ENCODE measurements at places on chromosomes 6 and 20. TPM values are rescaled to one million over a fixed set of nuclear protein-coding genes. Genes with fewer than 3 reads are reported as not detected.

RPP21 gene
- total RNA-seq, result 32.6 TPM

C20orf144 gene
- 0.27 TPM for total RNA-seq

SOX18 gene
- 0.54 TPM for total RNA-seq

HTR1B gene
- 2.2 TPM for total RNA-seq

OVOL2 gene
- total RNA-seq, result not detected

FKBP1A gene
- 107 TPM for total RNA-seq

HDGFL1 gene
- total RNA-seq, result not detected

DHX16 gene
- 42.3 TPM for total RNA-seq

DNAH8 gene
- total RNA-seq, result not detected

COL9A3 gene
- 0.27 TPM for total RNA-seq

TEAD3 gene
- 0.54 TPM for total RNA-seq

CALHM5 gene
- under 0.01 TPM for total RNA-seq

CDH26 gene
- total RNA-seq, result 8.1 TPM

HLA-DRB1 gene
- 266 TPM for total RNA-seq

NKX2-2 gene
- total RNA-seq, result not detected

CTSA gene
- 112 TPM for total RNA-seq

OLIG3 gene
- not detected for total RNA-seq

POM121L2 gene
- not detected for total RNA-seq

SLCO4A1 gene
- 15.3 TPM for total RNA-seq

ID4 gene
- total RNA-seq, result 0.27 TPM

TAAR1 gene
- not detected for total RNA-seq

All from hematopoietic multipotent progenitor cell (in vitro differentiated cells).